ENCODE measurements at places on chromosomes 5 and 9.

- no peak for DNase-seq
Observed at GRCh38 chr5:50922942-50923767, 256.7 kb downstream of the PARP8 start.

GRCh38 chr5:1204693-1205242, 3.4 kb downstream of the SLC6A19 start:
- no peak for DNase-seq

DNA sequence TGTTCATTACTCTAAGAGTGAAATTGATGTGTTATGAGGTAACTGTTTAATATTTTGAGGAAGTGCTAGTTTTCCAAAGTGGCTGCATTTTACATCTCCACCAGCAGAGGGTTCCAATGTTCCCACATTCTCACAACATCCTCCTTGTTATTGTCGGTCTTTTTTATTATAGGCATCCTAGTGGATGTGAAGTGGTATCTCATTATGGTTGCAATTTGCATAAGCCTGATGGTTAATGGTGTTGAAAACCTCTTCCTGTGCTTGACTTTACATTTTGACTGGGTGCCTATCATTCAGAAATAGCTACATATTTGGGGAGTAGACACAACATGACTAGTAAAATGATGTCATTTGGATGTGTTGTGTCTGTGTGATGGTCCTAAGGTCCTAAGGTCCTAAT, 143.6 kb downstream of the MRPS30 start:
- no peak for DNase-seq

DNA sequence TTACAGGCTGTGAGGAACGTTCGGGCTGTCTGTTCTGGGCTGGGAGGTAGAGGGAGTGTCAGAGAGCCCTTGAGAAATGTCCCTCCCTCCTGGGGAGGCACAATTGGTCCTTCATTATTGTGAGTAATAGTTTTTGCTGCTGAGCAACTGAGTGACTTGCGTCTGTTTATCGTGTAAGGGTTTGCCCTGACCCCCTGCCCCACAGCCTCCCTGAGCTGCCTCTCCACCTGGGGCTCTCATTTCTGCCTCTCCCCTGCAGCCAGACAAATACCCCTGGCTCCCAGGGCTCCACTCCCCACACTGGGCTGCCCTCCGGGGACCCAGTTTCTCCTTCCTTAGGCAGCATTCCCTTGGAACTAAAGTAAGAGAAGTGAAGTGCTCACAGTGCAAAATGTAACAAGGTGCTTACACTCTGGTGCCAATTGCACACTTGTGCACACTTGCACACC, 174.9 kb upstream of the MVB12B start:
- DNase-seq: peak; percentile 67

GRCh38 chr9:92715488-92716231, 45.7 kb upstream of the IPPK start:
- no peak for DNase-seq

- peak; percentile 3 for DNase-seq
Observed at GRCh38 chr5:86929123-86929766, 311.5 kb downstream of the COX7C start.

- DNase-seq: peak; percentile 82
Observed at GRCh38 chr5:54390015-54390414, 65.5 kb upstream of the HSPB3 start.

- no peak for DNase-seq
Observed at GRCh38 chr9:2798423-2798822, 45.5 kb downstream of the PUM3 start.

- DNase-seq: no peak
Observed at GRCh38 chr5:14326035-14326903, 183.1 kb downstream of the TRIO start.

- DNase-seq: no peak
Observed at GRCh38 chr9:109624896-109625295, 126.8 kb upstream of the PTPN3 start.

- no peak for DNase-seq
Observed at GRCh38 chr5:163562071-163562470, 56.7 kb downstream of the MAT2B start.

GRCh38 chr5:1944408-1944807, 61.7 kb upstream of the IRX4 start:
- no peak for DNase-seq

GRCh38 chr9:69193685-69194032, 19.6 kb downstream of the TJP2 start:
- DNase-seq: peak; percentile 7

- no peak for DNase-seq
Observed at GRCh38 chr5:143244990-143245389, 158.5 kb downstream of the NR3C1 start.

DNA sequence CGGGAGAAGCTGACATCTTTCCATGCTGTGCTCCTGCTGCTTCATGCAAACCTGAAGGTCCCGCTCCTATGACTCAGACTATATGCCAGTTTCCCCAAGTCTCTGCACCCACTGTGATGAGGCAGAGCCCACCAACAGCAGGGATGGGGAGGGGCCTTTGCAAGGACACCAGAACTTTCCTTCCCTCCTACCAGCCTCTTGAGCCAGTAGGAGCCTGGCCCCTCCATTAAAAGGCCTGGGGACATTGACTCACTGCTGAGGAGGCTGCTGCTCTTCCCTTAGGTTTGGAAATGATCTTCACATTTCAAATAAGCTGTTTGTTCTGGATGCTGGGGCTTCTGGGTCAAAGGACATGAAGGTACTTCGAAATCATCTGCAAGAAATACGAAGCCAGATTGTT, 26.1 kb upstream of the CTSL start:
- no peak for DNase-seq

DNA sequence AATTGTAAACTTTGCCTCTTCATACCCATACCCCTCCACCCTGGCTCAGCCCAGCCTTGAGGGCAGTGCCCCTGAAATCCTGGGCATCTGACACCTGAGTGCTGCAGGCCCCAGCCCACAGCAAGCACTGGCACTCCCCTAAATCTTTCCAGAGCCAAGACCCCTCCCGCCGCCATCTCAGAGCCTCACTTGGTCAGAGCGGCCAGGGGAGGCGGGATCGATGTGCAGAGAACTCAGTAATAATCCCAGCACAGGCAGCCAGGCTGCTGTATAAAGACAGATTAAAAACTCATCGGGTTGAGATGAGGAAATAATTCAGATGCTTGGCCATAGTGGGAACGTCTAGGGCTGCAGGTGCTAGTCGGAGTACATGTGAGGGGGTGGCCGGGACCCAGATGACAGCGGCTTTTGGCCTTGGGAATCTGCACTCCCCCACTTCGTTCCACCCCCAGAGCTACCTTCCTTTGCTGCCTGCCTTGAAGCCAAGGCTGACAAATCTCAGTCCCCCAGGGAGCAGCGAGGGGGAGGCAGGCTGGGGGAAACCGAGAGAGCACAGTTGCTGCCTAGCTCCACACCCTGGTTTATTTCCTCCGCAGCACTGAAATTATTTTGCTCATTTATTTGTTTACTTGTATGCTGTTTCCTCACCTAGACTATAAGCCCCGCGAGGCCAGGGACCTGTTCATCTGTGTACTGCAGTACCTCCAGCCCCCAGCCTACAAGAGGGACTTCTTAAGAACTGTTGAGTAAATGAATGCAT, 19.5 kb upstream of the ARAP3 start:
- DNase-seq: no peak

- DNase-seq: no peak
Observed at GRCh38 chr5:111743988-111744387, 13.0 kb downstream of the NREP start.

- DNase-seq: no peak
Observed at GRCh38 chr5:58300346-58300895, 159.5 kb downstream of the PLK2 start.

- peak; percentile 49 for DNase-seq
Observed at GRCh38 chr5:151896031-151896691, 28.5 kb downstream of the GLRA1 start.

DNA sequence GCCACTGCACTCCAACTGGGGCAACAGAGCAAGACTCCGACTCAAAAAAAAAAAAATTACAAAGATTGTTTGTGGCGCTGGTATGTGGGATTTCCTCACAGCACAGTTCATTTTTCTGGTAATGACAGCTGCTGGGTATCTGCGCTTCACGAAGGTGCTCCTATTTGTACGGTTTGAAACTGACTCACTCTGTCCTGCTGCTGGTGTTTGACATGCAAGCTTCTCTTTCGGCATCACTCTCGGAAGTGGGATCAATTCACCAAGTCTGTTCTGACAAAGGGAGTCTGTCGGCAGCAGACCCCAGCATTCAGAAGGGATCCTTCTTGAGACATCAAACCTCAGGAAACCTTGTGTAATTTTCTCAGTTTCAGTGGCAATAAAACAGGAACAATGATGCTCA, 26.3 kb downstream of the MAML1 start:
- DNase-seq: no peak

- no peak for DNase-seq
Observed at GRCh38 chr9:81171689-81172088, 517.7 kb downstream of the TLE1 start.

GRCh38 chr5:5315068-5315980, 107.2 kb upstream of the ICE1 start:
- DNase-seq: no peak

DNA sequence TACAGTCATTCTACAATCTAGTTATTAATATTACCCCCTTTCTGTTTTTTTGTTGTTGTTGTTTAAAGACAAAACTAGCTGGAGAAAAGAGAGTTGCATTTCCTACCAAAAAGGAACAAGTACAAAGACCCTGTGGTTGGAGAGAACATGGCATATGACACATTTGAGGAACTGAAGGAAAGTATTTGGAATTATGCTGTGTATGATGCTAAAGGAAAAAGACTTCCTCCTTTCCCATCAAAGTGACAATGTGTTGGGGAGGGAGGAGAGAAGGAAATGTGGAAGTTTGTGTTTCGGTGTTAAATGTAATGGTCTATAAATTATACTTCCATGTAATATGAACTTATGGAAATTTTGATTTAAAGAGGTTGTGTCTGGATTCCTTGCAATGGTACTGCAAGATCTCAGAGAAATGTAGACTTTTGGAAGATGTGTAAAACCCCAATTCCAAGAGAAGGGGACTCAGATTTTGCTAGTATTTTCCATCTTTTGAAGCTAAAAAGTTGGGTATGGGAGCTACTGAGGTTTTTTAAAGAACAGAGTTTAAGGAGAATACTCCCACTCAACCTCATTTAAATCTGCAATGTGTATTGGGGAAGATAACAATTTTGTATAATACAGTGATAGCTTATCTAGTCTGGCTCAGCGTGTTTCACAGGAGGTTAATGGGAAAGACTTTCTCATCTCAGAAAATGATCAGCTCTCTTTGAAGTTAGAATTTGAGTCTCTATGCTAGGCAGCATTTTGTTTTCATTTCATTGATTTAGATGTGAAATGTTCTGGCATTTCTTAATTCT, 15.4 kb upstream of the TNFSF8 start:
- no peak for DNase-seq

DNA sequence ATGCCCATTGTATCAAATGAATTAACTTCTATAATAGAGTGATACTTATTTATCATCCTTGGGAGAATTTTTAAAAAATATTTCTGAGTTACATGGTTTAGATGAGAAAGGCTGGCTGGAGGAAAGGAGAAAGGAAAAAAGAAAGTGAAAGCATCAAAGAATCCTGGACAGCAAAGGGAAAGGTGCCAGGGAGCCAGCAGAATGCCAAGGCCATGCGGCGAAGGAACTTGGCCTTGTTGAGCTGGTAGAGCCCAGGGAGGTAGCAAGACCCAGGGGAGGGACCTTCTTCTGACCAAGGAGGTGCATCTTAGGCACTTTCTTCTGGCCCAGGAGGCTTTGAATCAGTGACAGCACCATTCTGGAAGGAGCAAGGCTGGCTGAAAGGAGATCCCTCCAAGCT, 240.5 kb downstream of the ENC1 start:
- no peak for DNase-seq

DNA sequence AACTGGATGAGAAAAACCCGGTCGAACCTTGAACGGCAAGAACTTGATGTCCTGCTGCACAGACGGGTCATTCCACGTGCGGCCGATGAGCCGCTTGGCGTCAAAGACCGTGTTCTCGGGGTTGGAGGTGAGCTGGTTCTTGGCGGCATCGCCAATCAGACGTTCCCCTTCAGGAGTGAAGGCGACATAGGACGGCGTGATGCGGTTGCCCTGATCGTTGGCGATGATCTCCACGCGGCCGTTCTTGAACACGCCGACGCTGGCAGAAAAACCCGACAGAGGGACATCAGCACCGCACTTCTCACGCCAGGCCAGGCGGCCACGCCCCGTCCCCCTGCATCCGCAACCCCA, 519 bp downstream of the HSPA5 start:
- DNase-seq: peak; percentile 38

- DNase-seq: no peak
Observed at GRCh38 chr5:160354666-160355065, 15.8 kb downstream of the C1QTNF2 start.

DNA sequence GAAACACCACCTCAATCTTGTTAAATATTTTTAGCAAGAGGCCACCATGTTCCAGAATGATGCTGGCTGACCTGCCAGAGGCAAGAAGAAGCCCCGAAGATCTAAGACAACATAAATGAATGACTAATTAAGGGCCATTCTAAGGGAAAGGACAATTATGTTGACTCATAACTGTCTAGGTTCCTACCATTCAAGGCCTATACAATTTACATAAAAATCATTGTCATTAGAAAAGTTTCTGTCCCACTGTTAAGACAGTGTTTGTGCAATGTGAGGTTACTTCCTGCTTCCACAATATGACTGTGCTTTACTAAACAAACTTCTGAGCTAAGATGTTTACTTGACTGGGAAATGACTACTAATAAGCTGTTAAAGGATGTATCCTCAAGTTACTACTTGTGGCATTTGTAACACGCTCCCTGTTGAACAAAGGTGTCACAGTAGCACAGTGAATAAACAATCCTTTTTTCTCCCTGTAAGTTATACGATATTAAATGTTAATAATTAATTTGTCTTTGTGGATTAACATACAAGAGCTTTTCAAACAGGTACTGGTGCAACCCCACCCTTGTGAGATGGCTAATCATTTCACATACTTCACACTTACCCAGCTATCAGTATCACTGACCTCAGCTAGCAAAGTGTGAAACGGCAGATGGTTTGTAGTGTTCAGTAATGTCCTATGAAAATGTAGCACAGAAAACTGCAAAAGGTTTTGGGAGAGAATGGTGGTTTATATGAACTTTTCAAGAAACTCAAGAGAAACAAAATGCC, 195.8 kb downstream of the EFNA5 start:
- DNase-seq: no peak

GRCh38 chr5:146084376-146084775, 21.0 kb downstream of the PLAC8L1 start:
- DNase-seq: no peak

DNA sequence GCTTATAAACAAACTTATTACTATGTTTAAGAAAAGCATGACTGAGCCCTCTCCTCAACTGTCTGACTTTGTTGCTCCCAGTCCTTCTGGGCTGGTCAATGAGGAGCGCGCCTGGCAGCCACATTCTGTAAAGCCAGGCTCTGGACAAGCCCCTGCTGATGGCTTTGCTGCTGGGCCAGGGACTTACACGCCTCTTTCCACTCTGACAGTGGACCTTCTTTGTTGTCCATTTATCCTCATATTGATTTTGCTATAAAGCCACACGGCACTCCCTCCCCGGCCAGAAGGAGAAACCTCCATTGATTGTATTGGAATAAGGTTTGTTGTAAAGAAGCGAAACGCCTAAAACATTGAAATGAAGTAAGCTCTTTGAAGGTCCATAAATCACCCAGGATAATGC, 50.6 kb downstream of the C5orf15 start:
- DNase-seq: no peak

Measured in NCI-H345 (cell line).